Tibial artery (tissue), 4 donors: ENCODE measurements at places on chromosomes 4 and X.

DNA sequence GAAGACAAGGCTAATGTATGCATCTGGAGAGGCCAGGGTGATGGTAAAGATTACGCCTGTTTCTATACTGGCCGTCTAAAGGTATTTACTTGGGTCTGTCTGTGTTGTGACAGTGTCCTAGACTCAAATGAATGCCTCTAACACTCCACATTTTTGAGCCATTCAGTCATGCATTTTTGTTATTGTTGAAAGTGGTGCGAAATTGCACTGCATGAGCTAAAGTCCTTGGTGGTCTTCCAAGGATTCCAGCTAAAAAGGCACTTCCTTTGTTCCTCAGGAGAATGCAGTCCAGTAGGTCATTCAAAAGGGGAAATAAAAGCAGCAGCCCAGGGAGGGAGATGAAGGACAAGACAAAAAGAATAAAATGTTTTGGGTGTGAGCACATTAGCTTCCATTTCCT, 3.0 kb downstream of the GPC4 start:
- H3K27ac ChIP-seq: no peak overlapping the region
- H3K27me3 ChIP-seq: no peaks in the 10 kb centered on the region
- no peak for DNase-seq
- peak overlapping the region; percentile 81 for H3K4me3 ChIP-seq

- no peaks in the 10 kb centered on the region for H3K4me1 ChIP-seq
- no peak overlapping the region for H3K4me3 ChIP-seq
- no peak overlapping the region for H3K27ac ChIP-seq
- DNase-seq: no peak
- H3K36me3 ChIP-seq: no peaks in the 10 kb centered on the region
- H3K27me3 ChIP-seq: no peaks in the 10 kb centered on the region
Observed at GRCh38 chr4:25827897-25828296, 34.9 kb downstream of the SEL1L3 start.

DNA sequence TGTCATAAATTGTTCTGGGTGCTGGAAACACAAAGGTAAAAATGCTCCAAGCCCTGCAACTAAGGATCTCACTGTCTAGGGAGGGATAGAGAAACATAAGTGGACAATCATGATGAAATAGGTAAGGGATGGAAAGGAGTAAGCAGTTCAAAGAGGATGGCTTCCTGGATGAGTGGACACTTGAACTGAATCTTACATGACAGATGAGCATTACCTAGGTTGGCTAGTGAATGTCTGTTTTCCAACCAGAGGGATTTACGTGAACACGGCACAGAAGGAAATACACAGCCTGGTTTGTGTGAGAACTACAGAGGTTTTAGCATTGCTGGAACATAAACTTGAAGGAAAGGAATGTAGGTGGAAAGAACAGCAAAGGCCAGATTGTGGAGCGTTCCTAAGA, 150.2 kb upstream of the GALNT7 start:
- no peak overlapping the region for H3K27ac ChIP-seq
- no peaks in the 10 kb centered on the region for H3K4me1 ChIP-seq
- H3K36me3 ChIP-seq: no peaks in the 10 kb centered on the region
- no peak overlapping the region for H3K4me3 ChIP-seq
- H3K27me3 ChIP-seq: no peaks in the 10 kb centered on the region

- peaks cover 72% of the 10 kb centered on the region for H3K4me1 ChIP-seq
- peak; percentile 57 for DNase-seq
- H3K27me3 ChIP-seq: peaks cover 2% of the 10 kb centered on the region
- peak overlapping the region; percentile 69 for H3K27ac ChIP-seq
Observed at GRCh38 chr4:1039493-1040343, 28.3 kb downstream of the FGFRL1 start.

GRCh38 chr4:141210168-141210567, 10.5 kb upstream of the ZNF330 start:
- H3K27me3 ChIP-seq: no peaks in the 10 kb centered on the region
- H3K27ac ChIP-seq: no peak overlapping the region
- no peaks in the 10 kb centered on the region for H3K36me3 ChIP-seq
- H3K4me1 ChIP-seq: no peaks in the 10 kb centered on the region

DNA sequence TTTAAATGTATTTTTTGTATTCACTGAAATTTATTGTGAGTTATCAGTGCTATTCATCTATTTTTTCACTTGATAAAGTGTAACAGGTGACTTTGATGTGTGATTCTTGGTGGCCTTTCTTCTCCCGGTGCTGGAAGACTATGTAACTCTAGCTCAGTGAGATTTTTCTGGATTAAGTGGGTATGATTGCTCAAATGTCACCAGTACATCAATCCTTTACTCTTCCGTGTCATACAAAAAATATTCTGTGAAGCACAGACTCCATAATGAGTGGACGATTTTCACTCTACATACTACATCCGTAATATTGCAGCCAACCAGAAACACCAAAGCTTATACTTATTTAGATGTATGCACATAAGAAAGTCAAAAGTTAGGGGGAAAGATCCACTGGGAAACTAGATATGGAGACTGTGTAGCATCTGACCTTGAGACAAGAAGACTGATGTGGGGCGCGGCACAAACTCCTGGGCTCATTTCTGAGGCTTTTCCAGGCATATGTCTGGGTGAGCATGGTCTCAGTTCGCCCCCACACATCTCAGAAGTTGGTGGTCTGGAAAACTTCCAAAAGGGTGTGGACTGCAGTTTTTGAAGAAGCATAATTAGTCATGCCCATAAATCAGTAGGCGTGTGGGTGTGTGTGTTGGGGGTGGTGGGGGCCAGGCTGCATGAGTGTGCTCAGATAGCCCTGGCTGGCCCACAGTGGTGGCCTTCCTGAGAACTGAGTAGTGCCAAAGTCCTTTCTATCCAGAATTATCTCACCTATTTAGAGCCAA, 53.9 kb upstream of the TENM3 start:
- no peak overlapping the region for H3K4me3 ChIP-seq
- DNase-seq: no peak
- no peak overlapping the region for H3K27ac ChIP-seq
- H3K4me1 ChIP-seq: no peaks in the 10 kb centered on the region

DNA sequence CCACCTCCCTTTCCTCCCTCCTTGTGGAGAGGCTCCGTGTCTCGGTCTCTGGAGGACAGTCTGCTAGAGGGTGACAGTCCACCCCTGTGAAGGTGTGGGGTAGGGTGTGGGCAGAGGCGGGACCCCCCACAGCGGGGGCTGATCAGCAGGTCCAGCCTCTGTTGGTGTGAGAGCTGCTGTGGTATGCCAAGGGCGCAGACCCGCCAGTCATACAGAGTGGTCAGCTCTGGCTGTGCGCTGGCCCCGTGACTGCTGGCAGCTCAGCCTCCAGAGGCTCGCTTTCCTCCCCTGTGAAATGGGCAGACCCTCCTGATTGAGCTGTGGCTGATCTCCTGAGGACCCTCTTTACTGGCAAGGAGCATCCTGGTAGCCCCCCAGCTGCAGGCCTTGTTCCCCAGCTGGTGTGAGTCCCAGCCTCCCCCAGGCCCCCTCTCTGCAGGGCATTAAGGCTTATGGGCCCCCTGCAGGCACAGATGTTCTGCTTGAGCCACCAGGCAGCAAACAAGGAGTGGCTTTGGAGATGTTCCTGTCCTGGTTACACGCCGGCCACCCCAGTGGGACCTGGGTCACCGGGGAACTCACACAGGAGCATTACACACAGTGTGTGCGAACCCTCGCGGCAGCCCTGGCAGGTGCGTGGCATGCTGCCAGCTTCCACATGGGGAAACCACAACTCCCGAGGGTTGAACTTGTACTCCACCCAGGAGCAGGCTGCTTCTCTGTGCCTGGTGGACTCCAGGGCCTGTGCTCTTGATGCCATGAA, 76.8 kb downstream of the PPP2R2C start:
- no peaks in the 10 kb centered on the region for H3K27me3 ChIP-seq

- H3K27me3 ChIP-seq: no peaks in the 10 kb centered on the region
- no peak for DNase-seq
- H3K4me3 ChIP-seq: no peak overlapping the region
- no peak overlapping the region for H3K27ac ChIP-seq
- no peaks in the 10 kb centered on the region for H3K4me1 ChIP-seq
Observed at GRCh38 chrX:116605576-116605975, 142.8 kb upstream of the CT83 start.

DNA sequence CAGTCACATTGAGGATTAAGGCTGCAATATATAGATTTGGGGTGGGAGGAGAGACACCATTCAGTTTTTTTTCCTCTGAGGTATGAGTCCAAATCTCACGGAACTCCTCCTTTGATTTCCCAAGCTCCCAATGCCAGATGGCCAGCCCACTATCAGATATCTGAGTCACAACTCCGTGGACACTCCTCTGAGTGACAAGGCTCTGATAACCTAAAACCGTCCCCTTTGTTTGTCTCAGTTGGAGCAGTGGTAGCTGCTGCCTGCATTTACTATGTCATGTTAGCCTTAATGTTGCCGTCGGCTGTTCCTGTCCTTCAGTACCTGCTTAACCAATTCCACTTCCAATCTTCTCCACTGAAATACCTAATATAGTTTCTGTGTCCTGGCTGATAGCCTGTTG, 107.3 kb downstream of the DTHD1 start:
- no peaks in the 10 kb centered on the region for H3K27me3 ChIP-seq
- no peaks in the 10 kb centered on the region for H3K4me1 ChIP-seq
- no peak for DNase-seq
- H3K36me3 ChIP-seq: no peaks in the 10 kb centered on the region
- no peak overlapping the region for H3K27ac ChIP-seq

- H3K4me3 ChIP-seq: no peak overlapping the region
- H3K4me1 ChIP-seq: peaks cover 14% of the 10 kb centered on the region
- H3K27ac ChIP-seq: no peak overlapping the region
- H3K36me3 ChIP-seq: no peaks in the 10 kb centered on the region
- no peaks in the 10 kb centered on the region for H3K27me3 ChIP-seq
Observed at GRCh38 chr4:8229331-8229975, 30.4 kb downstream of the SH3TC1 start.

- no peak for DNase-seq
- H3K36me3 ChIP-seq: no peaks in the 10 kb centered on the region
- H3K4me1 ChIP-seq: peaks cover 11% of the 10 kb centered on the region
Observed at GRCh38 chrX:109728173-109728535, 4.9 kb downstream of the ACSL4 start.

- H3K27me3 ChIP-seq: no peaks in the 10 kb centered on the region
- no peak overlapping the region for H3K27ac ChIP-seq
- DNase-seq: peak; percentile 28
- no peaks in the 10 kb centered on the region for H3K4me1 ChIP-seq
Observed at GRCh38 chr4:113355550-113356371, 306.3 kb downstream of the ANK2 start.

DNA sequence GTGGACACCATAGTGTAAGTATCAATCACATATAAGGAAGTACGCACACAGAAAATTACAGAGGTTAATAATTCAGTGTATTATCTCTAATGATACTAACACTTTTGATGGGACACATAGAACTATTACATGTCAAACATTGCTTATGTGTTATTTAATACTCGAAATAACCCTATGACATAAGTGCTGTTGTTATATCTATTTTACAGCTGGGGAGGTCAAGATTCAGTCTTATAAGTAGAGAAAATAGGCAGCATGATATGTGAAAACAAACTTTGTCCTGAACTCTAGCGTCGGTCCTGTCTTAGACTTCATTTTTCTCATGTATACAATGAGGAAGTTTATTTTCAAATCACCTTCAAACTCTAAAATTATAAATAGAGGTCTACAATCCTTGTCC, 23.2 kb downstream of the ENPEP start:
- no peak for DNase-seq
- H3K27me3 ChIP-seq: no peaks in the 10 kb centered on the region
- H3K36me3 ChIP-seq: no peaks in the 10 kb centered on the region
- no peaks in the 10 kb centered on the region for H3K4me1 ChIP-seq

- H3K36me3 ChIP-seq: no peaks in the 10 kb centered on the region
- H3K27me3 ChIP-seq: no peaks in the 10 kb centered on the region
- no peak overlapping the region for H3K4me3 ChIP-seq
- H3K4me1 ChIP-seq: no peaks in the 10 kb centered on the region
- H3K27ac ChIP-seq: no peak overlapping the region
Observed at GRCh38 chrX:73481521-73481920, 34.7 kb downstream of the CDX4 start.

DNA sequence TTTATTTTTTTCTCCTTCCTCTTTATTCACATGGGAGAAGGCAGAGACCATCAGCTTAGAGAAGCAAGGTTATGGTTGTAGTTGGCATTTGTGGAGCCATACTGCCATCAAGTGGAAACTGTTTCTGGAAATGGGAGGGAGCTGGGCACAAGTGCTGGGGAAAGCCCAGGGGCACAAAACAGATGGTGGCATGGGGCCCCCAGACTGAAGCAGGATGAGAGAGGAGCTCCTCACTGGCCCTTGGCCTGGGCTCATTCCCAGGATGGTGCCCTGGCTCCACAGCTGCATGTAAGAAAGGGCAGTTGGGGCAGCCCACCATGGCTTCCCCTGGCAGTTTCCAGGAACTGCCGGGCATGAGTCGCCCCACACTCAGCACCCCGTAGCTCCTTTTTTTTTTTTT, 59.2 kb downstream of the NBDY start:
- H3K36me3 ChIP-seq: peaks cover 7% of the 10 kb centered on the region
- DNase-seq: no peak
- no peak overlapping the region for H3K4me3 ChIP-seq
- H3K27me3 ChIP-seq: no peaks in the 10 kb centered on the region

- peaks cover 18% of the 10 kb centered on the region for H3K36me3 ChIP-seq
- no peak for DNase-seq
- no peaks in the 10 kb centered on the region for H3K27me3 ChIP-seq
- no peak overlapping the region for H3K4me3 ChIP-seq
Observed at GRCh38 chr4:139054791-139055505, 39.4 kb downstream of the NOCT start.

DNA sequence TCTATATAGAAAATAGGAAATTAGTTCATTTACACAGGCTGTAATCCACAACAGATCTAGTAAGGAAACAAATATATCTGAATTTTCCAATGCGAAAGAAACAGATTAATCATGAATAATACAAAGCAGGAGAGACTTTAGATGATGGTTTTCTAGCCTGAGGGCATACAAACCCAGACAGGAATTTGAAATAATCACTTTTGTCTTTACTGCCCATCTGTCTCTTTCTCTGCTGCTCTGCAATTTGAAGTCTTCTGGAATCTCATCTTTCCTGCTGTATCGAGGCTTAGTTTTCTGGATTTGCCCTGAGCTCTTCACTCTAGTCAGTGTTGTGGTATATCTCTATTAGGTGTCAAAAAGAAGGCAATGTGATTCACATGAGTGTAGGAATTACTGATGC, 711.8 kb upstream of the FAM241A start:
- H3K4me3 ChIP-seq: no peak overlapping the region
- H3K27ac ChIP-seq: no peak overlapping the region
- H3K27me3 ChIP-seq: no peaks in the 10 kb centered on the region
- no peak for DNase-seq
- no peaks in the 10 kb centered on the region for H3K36me3 ChIP-seq

GRCh38 chr4:165294907-165295306, 32.6 kb upstream of the MSMO1 start:
- DNase-seq: no peak
- no peak overlapping the region for H3K4me3 ChIP-seq
- H3K36me3 ChIP-seq: peaks cover 21% of the 10 kb centered on the region
- H3K27me3 ChIP-seq: no peaks in the 10 kb centered on the region
- H3K27ac ChIP-seq: no peak overlapping the region
